Astrocyte (in vitro differentiated cells and primary cell): ENCODE measurements at places on chromosomes 4 and X.
A peak's percentile ranks its signal among the peaks of the same experiment; 100 is the strongest.

- peak; percentile 20 for DNase-seq
Observed at GRCh38 chrX:41667631-41668030, 21.1 kb upstream of the GPR34 start.

DNA sequence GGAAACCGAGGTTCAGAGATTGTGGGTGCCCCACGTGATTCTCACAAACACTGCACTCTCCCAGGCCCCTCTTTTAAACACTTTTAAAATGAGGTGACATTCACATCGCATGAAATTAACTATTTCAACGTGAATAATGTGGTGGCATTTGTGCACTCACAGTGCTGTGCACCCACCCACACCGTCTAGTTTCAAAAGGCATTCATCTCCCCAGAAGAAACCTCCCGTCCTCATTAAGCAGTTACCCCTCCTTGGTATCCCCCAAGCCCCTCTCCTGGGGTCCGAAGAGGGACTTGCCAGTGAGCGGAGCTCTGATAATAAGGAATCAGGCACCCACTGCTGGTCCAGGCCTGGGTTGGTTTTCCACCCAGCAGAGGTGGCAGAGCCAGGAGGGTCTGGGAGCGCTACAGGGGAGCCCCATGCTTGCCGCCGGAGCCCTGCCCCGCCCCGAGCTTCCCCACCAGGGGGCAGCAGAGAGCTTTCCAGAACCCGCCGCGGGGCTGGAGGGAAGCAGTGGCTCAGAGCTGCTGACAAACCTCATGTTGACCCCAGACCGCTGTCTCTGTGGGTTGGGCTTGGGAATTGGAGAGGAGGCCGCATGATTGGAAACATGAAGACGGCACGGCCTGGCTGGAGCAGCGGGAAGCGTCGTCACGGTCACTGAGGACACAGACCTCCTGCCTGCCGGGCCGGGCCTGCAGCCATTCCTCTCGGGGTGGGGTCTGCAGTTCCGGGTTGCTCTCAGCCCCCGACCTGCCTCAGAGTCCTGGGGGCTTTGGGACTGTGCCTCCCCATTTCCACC lies 27.5 kb upstream of the HTRA3 start:
- peak; percentile 82 for DNase-seq

DNA sequence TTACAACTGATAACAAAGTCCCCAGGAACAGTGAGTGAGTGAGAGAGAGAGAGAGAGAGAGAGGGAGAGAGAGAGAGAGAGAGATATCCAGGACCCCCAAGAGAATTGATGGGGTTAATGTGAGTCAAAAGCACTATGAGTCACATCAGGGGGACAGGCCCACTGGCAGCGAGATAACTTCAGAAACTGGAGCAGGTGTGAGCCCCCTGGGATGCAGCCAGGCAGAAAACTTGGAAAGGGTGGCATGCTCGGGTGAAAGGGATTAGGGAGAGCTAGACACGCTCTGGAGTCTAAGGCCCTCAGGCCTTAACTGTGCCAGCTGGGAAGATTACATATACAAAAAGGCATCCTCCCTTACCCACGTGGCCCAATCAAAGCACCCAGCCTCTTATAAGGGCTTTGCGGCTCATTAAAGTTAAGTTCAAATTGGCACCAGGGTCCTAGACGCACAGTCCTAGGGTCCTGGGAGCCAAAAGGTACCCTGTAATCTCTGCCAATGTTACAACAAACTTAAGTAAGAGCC lies 841 bp downstream of the ACOT9 start:
- DNase-seq = peak; percentile 68

DNA sequence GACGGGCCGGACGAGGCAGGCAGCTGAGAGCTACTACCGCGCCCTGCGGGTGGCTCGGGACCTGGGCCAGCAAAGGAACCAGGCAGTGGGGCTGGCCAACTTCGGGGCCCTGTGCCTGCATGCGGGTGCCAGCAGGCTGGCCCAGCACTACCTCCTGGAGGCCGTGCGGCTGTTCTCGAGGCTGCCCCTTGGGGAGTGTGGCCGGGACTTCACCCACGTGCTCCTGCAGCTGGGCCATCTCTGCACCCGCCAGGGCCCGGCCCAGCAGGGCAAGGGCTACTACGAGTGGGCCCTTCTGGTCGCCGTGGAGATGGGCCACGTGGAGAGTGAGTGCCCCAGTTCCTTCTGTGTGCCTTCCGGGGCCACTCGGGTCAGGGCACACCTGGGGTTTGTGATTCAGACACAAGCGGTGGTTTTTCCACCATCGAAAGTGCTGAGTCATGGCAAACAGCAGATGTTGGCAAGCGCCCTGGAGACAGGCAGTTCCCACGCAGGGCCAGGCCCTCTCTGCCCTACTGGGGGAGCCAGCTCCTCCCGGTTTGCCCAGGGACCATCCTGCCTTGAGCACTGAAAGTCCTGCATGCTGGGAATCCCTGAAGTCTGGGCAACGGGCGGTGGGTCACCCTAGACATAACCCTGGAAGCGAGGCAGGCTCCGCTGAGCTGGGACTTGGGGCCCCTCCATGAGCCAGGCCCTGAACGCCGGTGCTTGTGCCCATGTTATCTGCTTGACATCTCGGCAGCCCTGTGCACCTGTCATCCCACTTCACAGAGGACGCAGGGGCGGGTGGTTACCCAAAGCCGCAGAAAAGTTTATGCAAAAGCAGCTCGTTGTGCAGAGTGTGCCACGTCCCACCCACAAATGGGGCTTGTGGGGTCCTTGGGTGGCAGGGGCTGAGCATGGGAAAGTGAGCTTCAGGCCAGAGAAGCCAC lies 29.5 kb downstream of the SH3TC1 start:
- peak; percentile 79 for DNase-seq

DNA sequence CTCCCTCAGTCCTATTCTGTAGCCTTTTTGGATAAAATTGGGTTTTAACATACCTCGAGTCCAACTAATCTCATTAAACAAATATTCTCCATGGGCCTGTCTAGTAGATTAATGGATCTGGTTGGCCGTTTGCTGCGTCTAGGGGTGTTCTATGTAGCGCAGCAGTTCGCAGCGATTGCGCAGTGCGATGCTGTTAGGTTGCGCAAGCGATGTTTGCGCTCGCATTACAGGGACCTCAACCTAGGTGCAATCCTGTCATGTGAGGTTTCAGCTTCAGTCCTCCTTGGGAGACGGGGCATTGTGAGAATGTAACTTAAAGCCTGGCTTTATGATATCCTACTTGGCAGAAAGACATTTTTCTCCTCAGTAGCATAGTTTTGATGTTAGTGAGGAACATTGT lies 14.0 kb downstream of the OGT start:
- DNase-seq = no peak

DNA sequence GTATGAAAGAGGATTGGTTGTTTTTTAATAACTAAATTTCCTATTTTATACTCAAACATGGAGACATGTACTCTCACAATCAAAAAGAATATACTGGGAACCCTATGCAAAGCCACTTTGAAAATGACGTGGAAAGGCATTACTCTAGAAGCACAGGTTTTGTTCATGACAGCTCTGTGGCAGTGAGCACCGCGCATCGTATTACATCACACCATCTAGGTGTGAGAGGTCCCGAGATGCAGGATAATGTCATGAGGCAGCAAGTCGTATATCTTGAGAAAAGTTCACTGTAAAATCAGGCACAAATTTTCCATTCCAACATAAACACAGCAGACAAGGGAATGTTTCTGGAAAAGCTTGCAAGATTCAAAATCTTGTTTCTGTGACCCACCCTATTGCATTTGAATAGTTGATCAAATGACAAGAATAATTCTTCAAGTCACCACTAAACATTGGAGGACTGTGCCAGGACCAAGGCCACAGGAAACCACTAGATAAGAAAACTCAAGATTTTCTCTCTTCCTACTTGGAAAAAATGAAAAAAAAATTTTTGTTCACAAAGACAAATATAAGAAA lies 127.6 kb downstream of the LDB2 start:
- peak; percentile 57 for DNase-seq

- DNase-seq = peak; percentile 95
Observed at GRCh38 chr4:156298230-156298629, 344.6 kb upstream of the CTSO start.

GRCh38 chr4:1092026-1092982 lies 21.1 kb downstream of the RNF212 start:
- DNase-seq = no peak

- no peak for DNase-seq
Observed at GRCh38 chrX:130418740-130419139, 17.0 kb downstream of the RBMX2 start.

- DNase-seq = no peak
Observed at GRCh38 chrX:104972737-104973136, 247.8 kb downstream of the TEX13A start.

DNA sequence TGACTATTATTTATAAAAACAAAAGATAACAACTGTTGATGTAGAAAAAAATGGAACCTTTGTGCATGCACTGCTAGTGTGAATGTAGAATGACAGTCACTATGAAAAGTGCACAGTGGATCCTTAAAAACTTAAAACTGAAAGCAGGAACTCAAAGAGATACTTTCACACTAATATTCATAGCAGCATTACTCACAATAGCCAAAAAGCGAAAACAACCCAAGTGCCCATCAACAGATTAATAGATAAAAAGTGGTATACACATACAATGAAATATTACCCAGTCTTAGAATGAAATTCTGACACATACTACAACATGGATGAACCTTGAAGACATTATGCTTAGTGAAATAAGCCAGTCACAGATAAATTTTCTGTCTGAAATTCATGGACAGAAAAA lies 23.8 kb downstream of the CENPC start:
- no peak for DNase-seq

DNA sequence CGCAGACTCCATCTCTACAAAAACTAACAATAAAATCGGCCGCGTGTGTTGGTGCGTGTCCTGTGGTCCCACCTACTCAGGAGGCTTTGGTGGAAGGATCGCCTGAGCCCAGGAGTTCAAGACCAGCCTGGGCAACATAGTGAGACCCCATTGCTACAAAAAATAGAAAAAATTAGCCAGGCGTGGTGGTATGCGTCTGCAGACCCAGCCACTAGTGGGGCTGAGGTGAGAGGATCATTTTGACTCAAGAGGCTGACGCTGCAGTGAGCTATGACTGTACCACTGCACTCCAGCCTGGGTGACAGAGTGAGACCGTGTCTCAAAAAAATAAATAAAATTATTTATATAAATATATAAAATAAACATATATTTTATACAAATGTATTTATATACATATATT lies 22.3 kb downstream of the ASMTL start:
- no peak for DNase-seq

GRCh38 chr4:147103403-147103946 lies 157.8 kb upstream of the TTC29 start:
- DNase-seq = peak; percentile 98
